NCI-H1048 (cell line): ENCODE measurements at places on chromosomes 16 and 17.

- no peak for DNase-seq
These were observed 198.4 kb downstream of the CYB561 start for GRCh38 chr17:63247706-63248105.

DNA sequence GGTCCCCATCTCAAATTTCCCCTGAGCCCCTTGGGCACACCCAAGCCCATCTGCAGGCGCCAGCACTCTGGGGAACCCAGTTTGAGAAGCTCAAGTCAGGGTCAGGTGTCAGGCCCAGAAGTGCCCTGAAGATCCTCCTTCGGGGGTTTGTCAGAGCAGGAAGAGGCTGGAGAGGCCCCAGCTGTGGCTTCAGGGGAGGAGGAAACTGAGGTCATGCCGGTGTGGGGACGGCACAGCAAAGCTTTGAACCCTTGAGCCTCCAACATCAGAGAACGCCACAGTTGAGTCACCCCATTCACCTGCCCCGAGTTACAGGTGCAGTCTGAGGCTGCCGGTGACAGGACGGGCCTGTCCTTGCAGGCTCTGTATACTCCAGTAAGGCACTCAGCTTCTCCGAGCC, 140.2 kb upstream of the CIBAR2 start:
- DNase-seq, result no peak

- DNase-seq, result no peak
These were observed 6.6 kb upstream of the SUPT4H1 start for GRCh38 chr17:58358408-58359172.

GRCh38 chr17:948284-948852, 31.2 kb downstream of the NXN start:
- no peak for DNase-seq

DNA sequence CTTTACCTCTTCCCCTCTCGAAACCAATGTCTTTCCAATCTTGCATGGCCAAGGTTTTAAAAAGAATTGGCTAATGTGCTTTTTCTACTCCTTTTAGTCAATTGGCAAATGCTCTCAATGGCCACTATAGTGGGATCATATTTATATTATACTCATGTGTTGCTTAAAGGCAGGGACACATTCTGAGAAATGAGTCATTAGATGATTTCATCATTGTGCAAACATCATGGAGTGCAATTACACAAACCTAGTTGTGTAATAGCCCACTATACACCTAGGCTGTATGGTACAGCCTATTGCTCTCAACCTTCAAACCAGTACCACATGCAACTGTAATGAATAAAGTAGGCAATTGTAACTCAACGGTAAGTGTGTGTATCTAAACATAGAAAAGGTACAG, 180.9 kb downstream of the HS3ST3A1 start:
- no peak for DNase-seq
